ENCODE measurements at places on chromosomes 3 and 15. TPM values are rescaled to one million over a fixed set of nuclear protein-coding genes. Genes with fewer than 3 reads are reported as not detected.
A peak's percentile ranks its signal among the peaks of the same experiment; 100 is the strongest.

Gene C2CD4B
- total RNA-seq, result 1.7 TPM

DNA sequence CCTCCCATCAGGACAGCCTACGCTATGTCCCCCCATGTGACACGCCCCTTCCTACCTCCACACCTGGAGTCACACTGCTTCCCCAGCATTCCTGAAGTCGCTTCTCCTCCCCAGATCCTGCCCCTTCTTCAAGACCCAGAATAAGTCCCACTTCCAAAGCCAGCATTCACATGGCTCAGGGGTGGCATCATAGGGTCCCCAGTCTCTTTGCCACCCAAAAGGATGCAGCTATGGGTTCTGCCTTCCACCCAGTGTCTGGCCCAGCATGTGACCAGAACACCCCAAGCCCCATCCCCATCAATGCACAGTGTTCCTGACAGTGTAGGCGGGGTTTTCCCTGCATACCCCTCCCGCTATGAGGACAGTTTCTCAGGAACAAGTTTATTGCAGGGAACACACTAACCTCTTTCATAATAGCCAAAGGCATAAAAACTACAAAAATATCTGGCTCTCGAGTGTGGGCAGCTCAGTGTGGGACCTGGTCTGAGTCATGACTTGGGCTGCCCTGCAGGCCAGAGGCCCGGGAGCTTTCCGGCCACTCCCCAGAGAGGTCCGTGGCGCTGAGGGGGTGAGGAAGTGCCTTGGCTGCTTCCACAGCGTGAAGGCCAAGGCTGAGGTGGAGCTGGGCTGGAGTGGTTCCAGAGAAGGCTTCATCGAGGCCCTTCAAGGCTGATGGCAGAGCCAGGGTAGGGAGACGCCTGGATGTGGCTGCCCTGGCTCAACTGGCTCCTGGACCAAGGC, 5.8 kb downstream of the ISLR start:
- peak; percentile 86 for DNase-seq

- DNase-seq, result no peak
Observed at GRCh38 chr3:31880020-31880419, 101.0 kb downstream of the OSBPL10 start.

Gene IRAK2
- 1.9 TPM for total RNA-seq

DNA sequence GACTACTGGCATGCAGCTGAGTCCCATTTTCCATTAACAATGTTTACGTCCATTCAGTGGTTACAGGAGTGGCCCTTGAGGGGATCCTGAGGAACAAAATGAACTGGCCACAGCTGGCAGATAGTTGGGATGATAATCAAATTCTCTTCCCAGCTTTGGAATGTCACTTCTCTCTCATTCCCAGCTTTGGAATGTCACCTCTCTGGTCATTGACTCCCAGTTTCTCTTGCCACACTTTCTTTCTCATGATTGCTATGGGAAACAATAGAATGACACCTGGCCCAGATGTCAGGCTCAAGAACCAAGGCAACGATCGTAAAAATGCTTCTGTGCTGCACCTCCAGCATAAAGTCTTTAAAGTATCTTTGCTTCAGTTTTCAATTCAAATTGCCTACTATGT, 34.0 kb downstream of the ATP13A4 start:
- DNase-seq, result no peak

DNA sequence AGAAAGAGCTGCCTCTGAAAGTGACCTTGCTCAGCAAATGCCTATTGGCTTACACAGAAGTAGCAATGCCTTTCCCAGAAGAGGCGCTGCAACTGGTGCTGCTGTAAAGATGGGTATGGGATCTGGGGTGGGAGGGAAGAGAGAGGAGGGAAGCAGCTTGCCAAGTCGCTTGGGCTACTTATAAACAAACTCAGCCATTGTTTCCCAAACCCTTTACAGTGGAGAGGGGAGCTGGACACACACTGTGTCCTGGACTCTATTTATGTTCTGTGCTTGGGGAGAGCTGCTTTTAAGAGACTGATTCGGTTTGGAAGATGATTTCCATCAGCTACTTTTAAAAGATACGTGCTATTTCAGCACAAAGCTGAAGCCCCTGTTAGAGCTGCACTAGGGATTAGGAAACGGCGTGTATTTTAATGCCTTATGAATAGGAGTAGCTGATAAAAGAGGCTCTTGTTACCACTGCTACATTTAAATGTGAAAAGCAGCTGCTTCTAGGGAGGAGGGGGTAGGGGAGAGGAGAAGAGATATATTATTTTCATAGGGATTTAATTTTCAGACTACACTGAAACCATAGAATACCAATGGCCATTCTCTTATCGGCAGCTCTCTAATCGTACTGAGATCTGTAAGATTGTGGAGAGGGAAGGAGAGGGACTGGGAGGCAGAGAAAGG, 440.6 kb downstream of the MCTP2 start:
- DNase-seq, result no peak

- no peak for DNase-seq
Observed at GRCh38 chr3:55609230-55609827, 122.2 kb upstream of the WNT5A start.

DNA sequence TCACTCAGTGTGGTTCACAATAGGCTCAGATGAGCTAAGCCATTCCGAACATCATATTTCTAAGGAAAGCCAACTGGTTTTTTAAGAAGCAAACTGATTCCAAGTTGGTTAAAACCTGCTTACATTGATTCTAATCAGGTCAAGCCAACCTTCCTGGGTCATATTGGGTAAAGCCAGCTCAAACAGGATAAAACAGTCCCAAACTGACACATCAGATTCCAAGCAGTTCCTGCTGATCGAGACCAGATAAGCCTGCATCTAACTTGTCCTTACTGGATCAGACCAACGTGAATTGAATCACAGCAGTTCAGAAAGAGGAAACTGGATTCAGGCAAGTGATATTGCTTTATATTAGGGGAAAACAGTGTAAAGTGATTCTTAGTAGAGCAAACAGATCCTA, 18.6 kb upstream of the THSD4 start:
- no peak for DNase-seq

Gene CCDC39
- total RNA-seq, result not detected

GRCh38 chr15:85800478-85801123, 5.9 kb upstream of the KLHL25 start:
- DNase-seq, result no peak

DNA sequence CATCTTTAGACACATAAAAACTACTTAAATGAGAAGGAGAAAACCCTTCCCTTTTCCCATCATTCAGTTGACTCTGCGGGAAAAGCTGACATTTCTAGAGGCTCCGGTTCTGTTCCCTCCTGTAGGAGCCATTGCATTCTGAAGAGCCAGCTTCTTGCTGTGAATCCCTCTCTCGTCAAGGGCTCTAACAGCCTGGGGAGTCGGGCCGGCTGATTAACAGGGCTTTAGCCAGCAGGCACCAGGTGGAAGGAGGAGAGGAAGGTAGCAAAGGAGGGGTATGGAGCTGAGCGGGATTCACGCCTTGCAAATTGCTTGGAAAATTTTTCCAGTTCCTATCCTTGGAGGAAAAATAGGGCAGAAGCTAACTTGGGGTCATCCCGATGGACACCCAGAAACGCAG, 108.3 kb upstream of the UBE2E1 start:
- DNase-seq, result no peak

- DNase-seq, result no peak
Observed at GRCh38 chr3:76668653-76669052, 371.2 kb upstream of the ROBO2 start.

Gene TMC3
- not detected for total RNA-seq

Gene PRR20G
- total RNA-seq, result not detected

DNA sequence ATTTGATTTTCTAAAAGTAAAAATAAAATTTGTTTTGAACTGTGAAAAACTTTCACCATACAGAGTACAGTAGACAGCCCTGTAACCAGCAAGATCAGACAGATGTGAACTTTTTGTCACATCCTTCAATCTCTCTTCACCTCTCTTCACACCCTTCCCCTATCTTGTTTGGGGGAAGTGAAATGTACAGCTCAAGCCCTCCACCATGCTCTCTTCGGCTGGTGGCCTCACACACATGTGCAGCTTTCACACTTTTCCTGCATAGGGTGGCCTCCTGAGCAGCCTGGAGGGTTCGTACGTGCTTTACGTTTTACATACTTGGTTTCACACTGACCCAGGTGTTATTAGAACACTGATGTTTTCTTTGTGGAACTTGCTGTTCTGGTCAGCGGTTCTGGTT, 86.4 kb downstream of the DNAJB8 start:
- no peak for DNase-seq

Gene CPLX3
- total RNA-seq, result 0.67 TPM

GRCh38 chr15:96413657-96414056, 83.2 kb downstream of the NR2F2 start:
- DNase-seq, result no peak

Gene CAND2
- 62.6 TPM for total RNA-seq

GRCh38 chr3:132847849-132848625, 125.8 kb upstream of the NPHP3 start:
- no peak for DNase-seq

DNA sequence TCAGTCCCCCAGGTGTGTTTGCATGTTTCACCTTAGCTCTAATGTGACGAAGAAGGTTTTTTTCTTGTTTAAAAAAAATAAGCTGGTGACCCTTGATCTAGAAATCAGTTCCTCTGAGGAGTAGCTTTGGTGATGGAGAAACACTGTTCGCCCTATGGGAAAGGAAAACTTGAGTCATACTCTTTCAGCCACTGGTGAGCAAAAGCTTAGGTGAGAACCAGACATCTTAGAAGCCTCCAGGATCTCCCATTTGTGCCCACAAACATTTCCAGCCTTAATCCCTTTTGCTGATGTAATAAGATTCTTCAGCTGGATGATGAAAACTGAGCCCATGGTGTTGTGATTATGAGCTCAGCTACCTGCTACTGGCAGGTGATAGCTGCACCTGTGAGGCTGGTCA, 37.8 kb downstream of the SLC27A2 start:
- DNase-seq, result no peak

Gene MESP2
- 0.19 TPM for total RNA-seq
